ENCODE measurements at places on chromosomes 7 and 10.
A peak's percentile ranks its signal among the peaks of the same experiment; 100 is the strongest.

DNA sequence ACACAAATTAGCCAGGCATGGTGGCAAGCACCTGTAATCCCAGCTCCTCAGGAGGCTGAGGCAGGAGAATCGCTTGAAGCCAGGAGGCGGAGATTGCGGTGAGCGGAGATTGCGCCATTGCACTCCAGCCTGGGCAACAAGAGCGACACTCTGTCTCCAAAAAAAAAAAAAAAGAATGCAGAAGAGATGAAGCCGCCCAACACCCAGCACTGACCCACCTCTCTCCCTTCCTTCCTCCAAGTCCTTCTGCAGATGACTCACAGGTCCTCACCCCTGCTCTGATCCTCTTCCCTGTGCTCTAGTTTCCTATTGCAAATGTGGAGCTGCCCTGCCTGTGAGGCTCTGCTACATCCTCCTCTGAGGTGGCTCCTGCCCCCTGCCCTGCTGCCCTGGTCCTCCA lies 22.0 kb upstream of the OPALIN start:
- no peak for DNase-seq

GRCh38 chr7:113809581-113809980 lies 109.2 kb downstream of the PPP1R3A start:
- no peak for DNase-seq

DNA sequence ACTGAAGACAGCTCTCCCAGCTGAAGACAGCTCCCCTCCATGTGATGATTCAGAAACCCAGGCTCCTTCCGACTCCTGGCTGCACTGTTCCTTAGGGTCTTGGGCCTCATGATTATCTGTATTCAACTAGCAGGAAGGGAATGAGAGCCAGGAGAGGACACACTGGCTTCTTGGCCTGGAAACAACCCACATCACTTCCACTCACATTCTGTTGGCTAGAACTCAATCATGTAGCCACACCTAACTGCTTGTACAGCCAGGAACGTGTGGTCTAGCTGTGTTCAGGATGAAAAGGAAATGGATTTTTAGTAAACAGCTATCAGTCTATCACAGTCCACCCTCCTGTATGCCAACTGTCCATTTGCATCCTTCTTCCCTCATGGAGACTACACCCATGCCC lies 30.5 kb upstream of the XPNPEP1 start:
- DNase-seq = no peak

GRCh38 chr7:156559001-156559400 lies 81.6 kb upstream of the RNF32 start:
- no peak for DNase-seq

- no peak for DNase-seq
Measured at GRCh38 chr7:39211581-39211980, 233.9 kb downstream of the POU6F2 start.

- no peak for DNase-seq
Measured at GRCh38 chr7:4123823-4124222, 558.3 kb upstream of the FOXK1 start.

DNA sequence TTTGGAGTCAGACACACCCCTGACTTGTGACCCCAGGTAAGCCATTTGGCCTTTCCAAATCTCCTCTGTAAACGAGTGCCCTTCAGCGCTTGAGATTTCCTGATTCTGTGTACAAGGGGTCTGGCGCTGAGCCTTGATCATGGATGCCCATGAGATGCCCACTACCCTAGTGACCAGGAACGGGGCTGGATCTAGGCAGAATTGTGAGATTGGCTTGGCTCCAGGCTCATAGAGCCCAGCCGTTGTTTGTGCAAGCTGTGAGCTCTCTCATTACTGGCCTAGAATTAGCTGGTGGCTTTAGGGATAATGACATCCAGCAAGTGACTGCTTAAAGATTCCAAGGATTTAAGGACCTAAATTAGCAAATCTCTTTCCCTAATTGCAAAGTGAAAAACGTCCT lies 84.9 kb downstream of the CAMK1D start:
- DNase-seq = no peak

DNA sequence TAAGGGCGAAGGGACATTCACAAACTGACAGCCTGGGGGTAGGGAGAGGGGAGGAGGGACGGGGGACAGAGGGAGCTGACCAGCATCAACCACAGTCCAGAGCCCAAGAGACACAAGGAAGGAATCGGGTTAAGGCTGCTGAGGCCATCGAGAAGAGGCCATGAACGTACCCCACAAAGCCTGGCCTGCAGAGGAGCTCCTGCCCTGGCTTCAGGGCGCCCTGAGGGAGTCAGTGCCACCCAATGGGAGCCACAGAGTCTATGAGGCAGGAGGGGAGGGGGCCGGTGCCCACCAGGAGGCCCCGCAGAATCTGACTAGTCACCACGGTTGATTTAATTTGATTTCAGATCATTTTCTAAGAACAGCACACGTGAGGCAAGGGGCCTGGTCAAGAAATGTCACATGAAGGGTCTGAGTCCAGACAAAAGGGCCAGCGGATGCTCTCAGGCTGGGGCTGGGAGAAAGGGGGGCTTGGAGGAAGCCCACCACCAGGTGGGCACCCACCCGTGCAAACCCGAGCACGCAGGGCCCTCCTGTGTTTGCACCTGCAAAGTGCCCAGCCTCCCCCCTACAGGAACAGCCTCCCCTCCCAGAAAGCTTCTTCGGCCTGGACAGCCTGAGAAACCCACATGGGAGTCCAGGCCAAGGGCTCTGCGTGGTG lies 40.4 kb downstream of the CAMK2B start:
- DNase-seq = no peak

GRCh38 chr10:128530301-128530700 lies 404.1 kb upstream of the MKI67 start:
- no peak for DNase-seq

DNA sequence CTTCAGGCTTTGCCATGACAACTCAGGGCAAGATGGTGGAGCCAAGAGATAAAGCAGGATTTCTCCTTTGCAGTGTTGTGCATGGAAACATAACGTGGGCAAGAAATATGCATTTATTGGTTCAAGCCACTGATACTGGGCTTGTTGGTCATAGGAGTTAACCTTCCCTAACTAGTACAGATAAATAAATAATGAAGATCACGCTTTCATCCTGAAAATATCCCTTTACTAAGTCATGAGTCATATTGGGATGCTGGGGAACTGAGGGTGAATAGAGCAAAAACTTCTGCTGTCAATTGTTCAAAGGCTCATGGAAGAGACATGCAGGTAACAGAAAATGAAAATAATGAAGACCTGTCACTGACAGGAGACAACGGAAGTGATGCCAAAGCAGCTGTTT lies 55.5 kb downstream of the TES start:
- DNase-seq = no peak

GRCh38 chr10:61609701-61610100 lies 53.0 kb upstream of the CABCOCO1 start:
- no peak for DNase-seq

DNA sequence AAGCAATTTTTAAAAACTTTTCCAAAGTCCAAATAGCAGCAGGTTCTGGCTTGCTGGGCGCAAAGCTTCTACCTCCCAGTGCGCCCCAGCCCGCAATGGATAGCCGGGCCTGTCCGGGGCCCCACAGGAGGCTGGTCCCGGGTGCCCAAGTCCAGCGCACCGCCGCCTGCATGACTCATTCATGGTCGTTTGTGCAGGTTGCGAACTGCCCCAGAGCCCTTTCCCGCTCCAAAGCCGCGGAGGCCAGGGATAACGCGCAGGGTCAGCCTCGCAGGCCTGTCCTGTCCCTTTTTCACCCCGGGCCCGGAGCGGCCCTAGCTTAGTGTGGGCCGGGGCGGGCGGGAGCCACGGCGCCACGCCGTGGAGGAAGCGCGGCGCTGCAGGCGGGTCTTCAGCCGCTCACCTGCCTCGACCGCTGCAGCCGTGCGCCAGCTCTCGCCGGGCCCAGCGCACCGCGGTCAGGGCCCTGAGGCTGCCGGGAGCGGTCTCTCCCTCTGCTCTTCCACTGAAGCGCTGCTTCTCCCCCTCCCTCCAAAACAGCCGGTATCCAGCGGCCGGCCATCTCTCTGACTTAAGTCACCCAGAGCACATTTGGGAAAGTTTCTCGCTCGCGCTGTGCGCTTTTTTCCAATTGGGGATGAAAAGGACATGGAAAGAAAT lies 1.7 kb upstream of the EGR2 start:
- DNase-seq = peak; percentile 37

GRCh38 chr10:103558911-103559310 lies 65.4 kb downstream of the NEURL1 start:
- DNase-seq = no peak

DNA sequence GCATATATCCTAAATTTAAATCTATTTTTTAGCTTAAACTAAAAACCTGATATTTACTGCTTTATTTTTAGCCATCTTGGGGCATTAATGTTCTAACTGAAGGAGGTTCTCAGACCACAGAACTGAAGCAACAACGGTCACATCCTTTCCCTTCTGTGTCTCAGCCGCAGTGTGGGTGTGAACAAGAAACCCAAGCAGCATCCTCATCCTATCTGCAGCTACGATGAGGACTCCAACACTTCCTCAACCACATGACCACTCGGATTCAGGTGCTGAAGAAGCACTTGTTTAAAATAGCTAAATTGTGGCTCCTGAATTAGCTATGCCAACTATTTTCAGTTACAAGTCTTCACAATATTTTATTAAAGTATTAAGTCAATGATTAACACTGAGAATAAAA lies 5.3 kb downstream of the ESYT2 start:
- no peak for DNase-seq

- DNase-seq = no peak
Measured at GRCh38 chr10:67789769-67790168, 48.2 kb downstream of the DNAJC12 start.

- no peak for DNase-seq
Measured at GRCh38 chr10:78684947-78685346, 383.8 kb upstream of the ZMIZ1 start.

DNA sequence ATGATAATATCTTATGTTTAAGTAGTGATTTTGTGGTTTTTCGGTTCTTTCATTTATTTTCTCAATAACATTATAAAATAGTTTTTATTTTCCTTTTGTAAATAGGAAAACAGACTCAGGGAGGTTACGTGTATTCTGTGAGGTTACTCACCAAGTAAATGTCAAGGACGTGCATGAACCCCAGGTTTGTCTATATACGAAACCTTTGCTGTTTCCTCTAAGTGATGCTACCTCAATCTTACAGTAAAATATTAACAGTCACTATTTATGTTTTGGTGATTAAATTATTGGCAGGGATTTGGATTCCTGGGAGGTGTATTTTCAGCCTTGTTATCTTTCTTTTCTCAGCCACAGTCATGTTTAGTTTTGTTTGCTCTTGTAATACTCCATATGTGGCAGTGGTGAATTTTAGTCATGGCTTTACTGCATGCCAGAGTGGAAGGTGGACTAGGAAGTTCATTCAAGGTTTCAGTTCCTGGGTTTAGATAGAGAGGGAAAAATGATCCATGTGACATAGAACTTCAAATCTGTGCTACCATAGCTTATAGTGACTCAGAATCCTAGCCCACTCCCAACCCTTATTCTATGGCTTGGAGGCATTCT lies 139.9 kb downstream of the ARL4A start:
- peak; percentile 10 for DNase-seq
